ENCODE measurements at places on chromosomes 3 and 15. TPM values are rescaled to one million over a fixed set of nuclear protein-coding genes. Genes with fewer than 3 reads are reported as not detected.

Gene AQP9
- total RNA-seq: 0.97 TPM

Gene GOLGA8J
- total RNA-seq: not detected

Gene GNL3
- 43.9 TPM for total RNA-seq

Gene AMOTL2
- 50.2 TPM for total RNA-seq

Gene CACNA1D
- 10.4 TPM for total RNA-seq

Gene NTRK3
- 3.2 TPM for total RNA-seq

Gene CASR
- total RNA-seq: not detected

Gene FBXO40
- 196 TPM for total RNA-seq

Gene VEPH1
- not detected for total RNA-seq

Gene MDFIC2
- total RNA-seq: not detected

Gene GREM1
- 0.22 TPM for total RNA-seq

Gene ACAN
- total RNA-seq: 0.18 TPM
